ENCODE measurements at places on chromosomes 16 and 17.

DNA sequence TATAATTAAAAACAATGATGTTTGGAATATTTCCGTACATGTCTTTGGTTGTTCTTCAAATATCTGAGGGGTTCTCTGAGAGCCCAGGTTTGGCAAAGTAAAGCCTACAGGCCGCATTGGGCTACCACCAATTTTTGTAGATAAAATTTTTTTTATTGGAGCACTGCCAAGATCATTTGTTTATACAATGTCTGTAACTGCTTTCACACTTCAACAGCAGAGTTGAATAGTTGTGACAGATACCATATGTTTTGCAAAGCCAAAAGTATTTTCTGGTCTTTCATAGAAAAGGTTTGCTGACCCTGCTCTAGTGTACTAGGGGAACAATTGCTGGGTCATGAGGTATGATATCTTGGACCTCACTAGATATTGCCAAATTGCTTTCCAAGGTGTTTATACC is 10.5 kb downstream of the PPM1D start:
- H3K4me3 ChIP-seq = no peak overlapping the region
- no peak overlapping the region for H3K27ac ChIP-seq
- no peak for DNase-seq

DNA sequence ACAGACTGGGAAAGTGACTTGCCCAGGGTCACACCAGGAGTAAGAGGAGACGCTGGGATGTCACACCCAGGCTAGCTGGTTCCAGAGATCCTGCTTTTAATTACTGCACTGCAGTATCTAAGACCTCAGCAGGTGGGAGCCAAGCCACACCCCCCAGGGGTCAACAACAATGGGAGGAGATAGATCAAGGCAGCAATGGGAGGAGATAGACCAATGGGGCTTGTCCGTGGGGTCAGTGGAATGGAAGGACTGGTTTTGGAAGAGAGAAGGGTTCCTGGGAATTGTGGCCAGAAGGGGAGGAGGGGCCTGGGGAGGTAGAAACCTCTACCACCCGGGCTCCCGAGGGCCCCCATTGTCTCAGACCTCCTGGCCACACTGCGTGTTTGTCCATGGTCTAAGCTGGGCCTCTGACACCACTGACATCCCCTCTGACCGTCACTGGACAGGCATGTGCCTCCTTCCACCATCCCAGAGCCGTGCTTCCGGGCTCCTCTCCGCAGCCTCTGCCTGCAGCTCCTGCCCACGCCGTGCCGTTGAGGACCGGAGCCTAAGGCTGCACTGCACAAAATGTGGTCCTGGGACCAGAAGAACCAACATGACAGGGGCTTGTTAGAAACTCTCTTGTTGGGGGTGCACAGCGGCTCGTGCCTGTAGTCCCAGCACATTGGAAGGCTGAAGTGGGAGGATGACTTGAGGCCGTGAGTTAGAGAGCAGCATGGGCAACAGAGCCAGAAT is 69.8 kb upstream of the RPH3AL start:
- no peaks in the 10 kb centered on the region for H3K36me3 ChIP-seq
- H3K4me1 ChIP-seq = peaks cover 31% of the 10 kb centered on the region
- no peak overlapping the region for H3K27ac ChIP-seq

- DNase-seq = no peak
- no peaks in the 10 kb centered on the region for H3K4me1 ChIP-seq
- no peak overlapping the region for H3K4me3 ChIP-seq
- peaks cover 5% of the 10 kb centered on the region for H3K27me3 ChIP-seq
- no peak overlapping the region for H3K27ac ChIP-seq
Measured at GRCh38 chr16:55682086-55682485, 26.3 kb downstream of the SLC6A2 start.

DNA sequence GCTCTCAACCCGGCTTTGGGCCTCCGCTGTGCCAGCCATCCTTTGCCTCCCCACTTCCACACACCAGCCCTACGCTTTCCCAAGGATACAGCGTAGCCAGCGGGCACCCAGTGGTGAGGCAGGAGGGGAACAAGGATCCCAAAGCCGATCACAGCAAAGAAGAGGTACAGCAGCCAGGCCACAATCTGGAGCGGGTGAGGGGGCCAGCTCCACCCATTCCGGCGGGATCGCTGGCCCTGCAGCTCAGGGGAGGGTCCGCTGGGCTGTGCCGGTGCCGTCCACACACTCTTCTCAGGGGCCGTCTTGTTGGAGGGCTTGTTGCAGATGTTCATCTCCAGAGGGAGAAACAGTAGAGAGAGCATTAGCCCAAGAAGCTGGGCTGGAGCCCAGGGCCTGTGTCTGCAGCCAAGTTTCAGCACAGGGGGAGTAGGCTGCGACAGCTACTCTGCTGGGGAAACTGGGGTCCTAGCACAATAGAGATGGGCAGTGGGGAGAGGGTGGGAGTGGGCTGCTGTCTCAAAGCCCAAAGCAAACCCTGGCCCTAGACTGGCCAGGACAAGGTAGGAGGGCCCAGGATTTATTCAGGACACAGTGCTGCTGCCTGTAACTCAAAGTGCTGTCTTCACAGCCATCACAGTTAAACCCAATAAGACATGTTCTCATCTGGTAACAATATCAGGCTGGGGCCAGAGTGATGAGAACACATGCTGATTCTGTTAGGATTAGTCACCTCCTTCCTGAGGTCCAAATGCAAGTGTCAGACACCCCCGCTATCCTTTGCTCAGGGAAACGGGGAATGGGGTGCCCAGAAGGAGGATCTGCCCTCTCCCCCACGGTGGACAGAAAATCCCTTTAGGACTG is 9.9 kb downstream of the ZDHHC1 start:
- H3K27me3 ChIP-seq = peaks cover 5% of the 10 kb centered on the region
- no peak overlapping the region for H3K27ac ChIP-seq
- no peak overlapping the region for H3K4me3 ChIP-seq
- H3K36me3 ChIP-seq = no peaks in the 10 kb centered on the region

DNA sequence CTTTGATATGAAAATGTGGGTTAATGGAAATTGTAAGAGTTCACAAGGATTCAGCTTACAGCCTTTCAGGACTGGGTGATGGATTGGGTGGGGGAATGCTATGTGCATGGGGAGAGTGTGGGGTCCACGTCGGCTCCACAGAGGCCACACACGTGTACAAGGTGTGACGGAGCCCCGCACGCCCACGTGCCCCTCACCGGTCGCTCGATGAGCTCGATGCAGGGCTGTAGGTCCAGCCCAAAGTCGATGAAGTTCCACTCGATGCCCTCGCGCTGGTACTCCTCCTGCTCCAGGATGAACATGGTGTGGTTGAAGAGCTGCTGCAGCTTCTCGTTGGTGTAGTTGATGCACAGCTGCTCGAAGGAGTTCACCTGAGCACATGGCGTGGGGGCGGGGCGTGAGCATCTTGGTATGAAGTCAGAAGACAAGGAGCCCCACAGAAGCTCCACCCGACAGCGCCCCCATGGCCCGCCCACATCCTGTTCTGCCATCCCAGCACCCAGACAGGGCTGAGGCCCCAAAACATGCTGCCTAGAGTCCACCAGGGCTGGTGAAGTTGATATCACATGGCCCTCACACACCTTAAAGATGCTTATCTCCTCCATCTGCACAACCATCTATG is 99.1 kb downstream of the MYH11 start:
- peaks cover 19% of the 10 kb centered on the region for H3K4me1 ChIP-seq
- no peaks in the 10 kb centered on the region for H3K36me3 ChIP-seq
- H3K27ac ChIP-seq = no peak overlapping the region
- H3K27me3 ChIP-seq = peaks cover 21% of the 10 kb centered on the region
- no peak overlapping the region for H3K4me3 ChIP-seq

GRCh38 chr16:86515777-86516622 is 5.7 kb downstream of the FOXF1 start:
- peaks cover 74% of the 10 kb centered on the region for H3K27me3 ChIP-seq
- H3K36me3 ChIP-seq = no peaks in the 10 kb centered on the region
- peaks cover 6% of the 10 kb centered on the region for H3K4me1 ChIP-seq
- DNase-seq = no peak

DNA sequence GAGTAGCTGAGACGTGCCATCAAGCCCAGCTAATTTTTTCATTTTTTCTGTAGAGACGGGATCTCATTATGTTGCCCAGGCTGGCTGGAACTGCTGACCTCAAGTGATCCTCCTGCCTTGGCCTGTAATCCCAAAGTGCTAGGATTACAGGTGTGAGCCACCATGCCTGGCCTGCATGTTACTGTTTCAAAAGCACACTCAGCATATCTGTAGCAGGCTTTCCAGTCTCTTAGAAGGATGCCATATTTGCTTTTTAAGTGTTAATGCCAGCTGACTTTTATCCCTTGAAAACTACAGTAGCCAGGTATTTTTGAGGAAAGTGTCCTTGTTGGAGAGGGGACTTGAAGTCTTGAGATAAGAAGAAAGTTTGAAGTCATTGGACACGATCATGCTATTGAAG is 15.3 kb upstream of the SPAG9 start:
- DNase-seq = no peak
- H3K4me3 ChIP-seq = no peak overlapping the region
- H3K4me1 ChIP-seq = no peaks in the 10 kb centered on the region
- H3K27me3 ChIP-seq = no peaks in the 10 kb centered on the region
- no peak overlapping the region for H3K27ac ChIP-seq

GRCh38 chr17:76404256-76404655 is 19.8 kb downstream of the SPHK1 start:
- no peak overlapping the region for H3K27ac ChIP-seq
- no peak overlapping the region for H3K4me3 ChIP-seq
- DNase-seq = no peak
- peaks cover 13% of the 10 kb centered on the region for H3K4me1 ChIP-seq
- H3K27me3 ChIP-seq = no peaks in the 10 kb centered on the region
- H3K36me3 ChIP-seq = no peaks in the 10 kb centered on the region

DNA sequence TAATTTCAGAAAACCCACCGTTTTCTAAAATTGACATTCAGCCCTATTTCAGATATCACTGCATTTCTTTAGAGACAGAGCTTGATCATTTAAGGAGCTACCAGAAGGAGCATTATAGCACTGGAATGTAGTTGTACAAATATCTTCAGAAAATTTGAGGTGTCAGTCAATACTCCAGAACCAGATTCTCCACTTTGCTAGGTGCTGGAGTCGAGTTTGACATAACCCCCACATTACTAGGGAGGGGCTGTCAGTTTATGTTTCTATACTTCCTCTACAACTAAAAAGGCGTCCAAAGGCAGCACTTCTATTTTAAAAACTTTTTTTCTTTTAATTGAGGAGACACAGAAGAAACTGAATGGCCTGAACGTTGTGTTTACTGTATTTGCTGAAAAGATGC is 892 bp upstream of the KIAA0513 start:
- peak overlapping the region; percentile 94 for H3K27ac ChIP-seq
- H3K4me1 ChIP-seq = peaks cover 35% of the 10 kb centered on the region
- H3K27me3 ChIP-seq = no peaks in the 10 kb centered on the region
- peaks cover 4% of the 10 kb centered on the region for H3K36me3 ChIP-seq
- peak overlapping the region; percentile 93 for H3K4me3 ChIP-seq
- DNase-seq = no peak

GRCh38 chr16:56747486-56748045 is 17.6 kb downstream of the NUP93 start:
- H3K27me3 ChIP-seq = no peaks in the 10 kb centered on the region
- no peak overlapping the region for H3K4me3 ChIP-seq
- DNase-seq = no peak
- H3K27ac ChIP-seq = peak overlapping the region; percentile 54

GRCh38 chr17:7293159-7293558 is 1.3 kb downstream of the YBX2 start:
- peak overlapping the region; percentile 56 for H3K27ac ChIP-seq
- H3K27me3 ChIP-seq = peaks cover 4% of the 10 kb centered on the region
- peak overlapping the region; percentile 68 for H3K4me3 ChIP-seq
- H3K4me1 ChIP-seq = peaks cover 24% of the 10 kb centered on the region
- no peaks in the 10 kb centered on the region for H3K36me3 ChIP-seq

DNA sequence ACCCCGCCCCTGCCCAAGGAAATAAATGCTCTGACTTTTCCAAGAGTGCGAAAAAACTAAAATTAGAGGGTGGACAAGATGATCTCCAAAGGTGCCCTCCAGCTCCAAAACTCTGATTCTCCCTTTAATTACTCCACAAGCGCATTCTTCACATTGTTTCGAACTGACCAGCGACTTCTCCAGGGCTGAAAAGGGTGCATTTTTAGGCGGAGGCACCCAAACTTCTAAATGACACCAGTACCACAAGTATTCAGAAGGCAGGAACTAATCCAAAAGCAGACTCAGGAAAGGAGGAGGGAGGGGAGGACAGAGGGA is 750 bp downstream of the ZFHX3 start:
- H3K4me1 ChIP-seq = peaks cover 20% of the 10 kb centered on the region

- no peak overlapping the region for H3K27ac ChIP-seq
- no peaks in the 10 kb centered on the region for H3K27me3 ChIP-seq
- H3K36me3 ChIP-seq = peaks cover 89% of the 10 kb centered on the region
- peaks cover 31% of the 10 kb centered on the region for H3K4me1 ChIP-seq
- no peak overlapping the region for H3K4me3 ChIP-seq
Measured at GRCh38 chr16:72099377-72099818, 5.8 kb downstream of the DHX38 start.

GRCh38 chr17:28394337-28395116 is 11.5 kb downstream of the SLC46A1 start:
- H3K27ac ChIP-seq = no peak overlapping the region
- no peaks in the 10 kb centered on the region for H3K27me3 ChIP-seq
- no peak for DNase-seq
- no peaks in the 10 kb centered on the region for H3K36me3 ChIP-seq

DNA sequence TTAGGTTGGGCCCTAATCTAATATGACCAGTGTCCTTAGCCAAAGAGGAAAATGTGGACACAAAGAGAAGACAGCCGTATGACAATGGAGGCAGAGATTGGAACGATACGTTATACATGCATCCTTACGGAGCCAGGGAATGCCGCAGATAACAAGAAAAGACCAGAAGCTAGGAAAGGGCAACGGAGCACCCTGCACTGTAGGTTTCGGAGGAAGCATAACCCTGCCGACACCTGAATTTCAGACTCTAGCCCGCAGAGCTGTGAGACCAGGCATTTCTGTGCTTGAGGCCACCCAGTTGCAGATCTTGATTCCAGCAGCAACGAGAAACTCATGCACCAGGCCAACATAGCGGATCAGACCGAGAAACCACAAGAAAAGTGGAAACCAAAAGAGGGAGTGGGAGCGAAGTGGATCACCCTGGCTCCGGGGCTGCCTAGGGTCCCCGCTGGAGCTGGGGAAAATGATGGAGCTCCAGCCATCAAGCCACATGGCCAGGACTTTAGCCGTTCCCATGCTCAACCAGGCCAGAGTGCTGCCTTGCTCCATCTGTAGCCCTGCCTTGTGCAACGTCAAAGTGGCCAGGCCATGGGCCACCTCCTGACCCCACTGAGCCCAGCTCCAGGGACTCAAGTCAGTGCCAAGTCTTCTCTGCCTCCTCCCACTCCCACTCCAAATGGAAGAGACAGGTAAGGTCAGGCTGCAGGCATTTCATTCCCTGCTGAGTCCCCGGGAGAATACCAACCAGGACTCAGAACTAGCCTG is 51.7 kb upstream of the RPL38 start:
- H3K4me3 ChIP-seq = no peak overlapping the region
- H3K4me1 ChIP-seq = no peaks in the 10 kb centered on the region
- H3K27me3 ChIP-seq = peaks cover 16% of the 10 kb centered on the region
- DNase-seq = no peak
- H3K36me3 ChIP-seq = no peaks in the 10 kb centered on the region
- H3K27ac ChIP-seq = no peak overlapping the region

GRCh38 chr16:56424791-56425438 is 430 bp downstream of the AMFR start:
- peak; percentile 31 for DNase-seq
- peak overlapping the region; percentile 97 for H3K4me3 ChIP-seq
- peaks cover 46% of the 10 kb centered on the region for H3K4me1 ChIP-seq
- peak overlapping the region; percentile 96 for H3K27ac ChIP-seq

All from naive thymus-derived CD8-positive, alpha-beta T cell (primary cell).